ENCODE measurements at places on chromosomes 2 and 18.

DNA sequence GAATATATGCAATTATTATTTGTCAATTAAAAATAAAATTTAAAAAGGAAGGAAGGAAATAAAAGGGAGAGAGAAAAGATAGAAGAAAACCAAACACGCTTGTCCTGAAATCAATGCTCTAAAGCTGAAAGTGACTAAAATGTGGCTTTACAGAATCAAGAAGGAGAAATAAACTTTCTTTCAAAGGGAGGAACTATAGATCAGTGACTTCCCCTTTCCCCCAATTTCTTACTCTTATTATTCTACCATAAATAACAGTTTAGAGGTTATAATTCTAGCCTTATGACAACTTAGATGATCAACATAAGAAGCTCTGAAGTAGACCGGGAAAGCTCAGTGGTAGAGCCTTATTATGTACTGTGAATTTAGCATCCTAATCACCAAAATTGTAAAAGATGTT, 122.5 kb downstream of the ARHGAP15 start:
- DNase-seq = no peak

DNA sequence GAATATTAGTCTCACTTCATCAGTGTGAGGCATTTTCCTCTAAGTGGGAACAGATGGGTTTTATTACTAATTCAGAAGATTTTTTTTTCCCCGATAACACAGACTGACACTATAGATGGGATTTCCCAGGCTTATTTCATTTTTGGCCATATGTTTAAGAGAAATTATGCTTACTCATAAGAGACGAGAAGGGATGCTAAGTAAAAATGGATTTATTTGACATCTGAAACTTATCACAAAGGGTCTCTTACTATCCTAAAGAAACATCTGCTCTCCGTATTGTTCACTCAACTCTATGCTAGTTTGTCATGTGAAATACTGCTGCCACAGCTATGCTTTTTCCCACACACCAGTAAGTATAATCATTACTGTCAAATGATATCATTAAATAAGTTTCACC, 1476.3 kb downstream of the LRP1B start:
- DNase-seq = no peak

DNA sequence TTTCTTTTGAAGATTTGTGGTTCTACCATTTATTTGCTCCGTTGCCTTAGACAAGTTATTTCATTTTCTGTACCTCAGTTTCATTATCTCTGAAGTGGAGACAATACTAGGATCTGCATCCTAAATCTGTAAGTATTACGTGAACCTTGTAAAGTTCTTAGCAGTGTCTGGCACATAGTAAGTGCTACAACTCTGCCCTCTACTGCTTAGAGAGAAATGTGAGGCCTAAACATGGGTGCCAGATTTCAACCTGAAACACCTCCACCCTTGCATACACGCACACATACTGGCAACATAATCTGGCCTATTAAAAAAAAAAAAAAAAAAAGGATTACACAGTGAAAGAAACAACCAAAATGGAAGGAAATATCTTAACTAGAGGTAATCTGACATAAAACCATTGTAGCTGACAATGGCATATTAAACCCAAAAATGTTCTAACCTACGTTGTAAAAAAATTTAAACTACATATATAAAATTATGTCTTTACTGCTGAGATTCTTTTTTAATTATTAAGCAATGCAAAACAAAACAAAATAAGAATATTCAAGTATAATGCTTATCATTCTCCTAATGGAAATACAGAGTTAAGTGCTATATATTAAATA, 132.6 kb downstream of the MAP2 start:
- no peak for DNase-seq

GRCh38 chr2:88871336-88871735, 179.9 kb downstream of the RPIA start:
- DNase-seq = no peak

- no peak for DNase-seq
These were observed 48.1 kb downstream of the TSN start for GRCh38 chr2:121803503-121803902.

- no peak for DNase-seq
These were observed 77.3 kb downstream of the LPIN2 start for GRCh38 chr18:2935438-2936192.

GRCh38 chr2:120609826-120610395, 125.8 kb upstream of the GLI2 start:
- DNase-seq = no peak

GRCh38 chr18:2799369-2799768, 47.4 kb upstream of the EMILIN2 start:
- DNase-seq = no peak

- DNase-seq = no peak
These were observed 311.6 kb downstream of the EN1 start for GRCh38 chr2:118535818-118536212.

DNA sequence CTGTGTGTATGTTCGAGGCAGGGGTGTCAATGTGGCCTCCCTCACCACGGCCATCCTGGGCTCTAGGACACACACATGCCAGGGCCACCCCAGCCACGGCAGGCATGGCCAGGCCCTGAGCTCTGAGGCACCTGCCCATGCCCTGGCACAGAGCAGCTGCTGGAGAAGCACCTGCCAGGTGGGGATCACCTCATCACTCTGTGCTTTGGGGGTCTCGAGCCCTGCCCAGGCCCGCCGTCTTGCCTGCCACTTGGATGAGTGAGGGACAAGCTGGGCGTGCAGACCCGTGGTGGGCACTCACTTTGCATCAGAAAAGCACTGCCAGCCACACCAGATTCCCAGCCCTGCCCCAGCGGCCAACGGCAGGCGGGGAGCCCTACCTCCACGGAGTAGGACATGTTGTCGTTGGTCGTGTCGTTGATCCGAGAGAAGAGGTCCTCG, 33.1 kb downstream of the KIF1A start:
- DNase-seq = no peak

DNA sequence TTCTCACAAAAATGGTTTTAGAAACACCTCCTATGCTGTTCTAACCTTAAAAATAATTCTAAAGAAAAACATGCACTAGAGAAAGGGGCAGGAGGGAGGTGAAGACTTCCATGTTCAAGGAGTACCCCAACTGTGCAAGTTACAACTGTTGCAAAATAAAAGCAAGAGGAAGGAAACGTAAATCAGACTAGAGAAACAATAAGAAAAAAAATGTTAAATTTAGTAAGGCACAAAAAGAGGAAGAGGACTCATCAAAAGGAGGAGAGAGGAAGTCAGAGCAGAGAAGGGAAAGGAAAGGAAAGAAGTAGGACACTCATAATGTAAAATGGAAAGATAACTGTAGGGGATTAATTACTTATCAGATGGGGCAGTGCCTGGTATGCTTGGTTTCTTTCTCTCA, 34.1 kb downstream of the RAPH1 start:
- no peak for DNase-seq

DNA sequence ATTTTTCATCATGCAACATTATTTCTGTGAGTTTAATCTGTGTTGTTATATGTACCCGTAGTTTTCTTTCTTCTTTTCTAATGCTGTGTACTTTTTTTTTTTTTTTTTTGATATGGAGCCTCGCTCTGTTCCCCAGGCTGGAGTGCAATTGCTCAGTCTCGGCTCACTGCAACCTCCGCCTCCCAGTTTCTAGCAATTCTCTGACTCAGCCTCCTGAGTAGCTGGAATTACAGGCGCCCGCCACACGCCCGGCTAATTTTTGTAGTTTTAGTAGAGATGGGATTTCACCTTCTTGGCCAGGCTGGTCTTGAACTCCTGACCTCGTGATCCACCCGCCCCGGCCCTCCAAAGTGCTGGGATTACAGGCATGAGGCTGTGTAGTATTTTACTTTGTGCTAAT, 155.4 kb downstream of the GALR1 start:
- DNase-seq = no peak

DNA sequence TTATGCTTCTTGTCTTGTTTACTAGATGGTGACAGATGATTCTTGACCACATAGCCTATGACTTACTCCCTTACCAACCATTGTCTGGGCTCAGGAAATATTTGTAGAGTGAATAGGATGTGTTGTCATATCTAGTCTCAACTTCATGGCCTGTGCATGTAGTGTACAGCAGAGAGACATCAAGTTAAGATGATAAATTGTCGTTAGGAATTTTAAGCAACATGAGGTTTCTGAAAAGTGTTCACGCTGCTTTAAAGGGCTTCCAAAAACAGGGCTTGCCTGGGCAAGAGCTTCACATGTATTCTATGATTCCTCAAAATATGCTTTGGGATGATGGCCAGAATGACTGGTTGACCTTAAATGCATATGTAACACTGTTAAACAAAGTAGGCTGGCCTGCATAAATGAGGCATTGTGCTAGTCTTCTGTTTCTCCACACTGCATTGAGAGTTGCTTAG, 424.0 kb downstream of the RND3 start:
- no peak for DNase-seq

DNA sequence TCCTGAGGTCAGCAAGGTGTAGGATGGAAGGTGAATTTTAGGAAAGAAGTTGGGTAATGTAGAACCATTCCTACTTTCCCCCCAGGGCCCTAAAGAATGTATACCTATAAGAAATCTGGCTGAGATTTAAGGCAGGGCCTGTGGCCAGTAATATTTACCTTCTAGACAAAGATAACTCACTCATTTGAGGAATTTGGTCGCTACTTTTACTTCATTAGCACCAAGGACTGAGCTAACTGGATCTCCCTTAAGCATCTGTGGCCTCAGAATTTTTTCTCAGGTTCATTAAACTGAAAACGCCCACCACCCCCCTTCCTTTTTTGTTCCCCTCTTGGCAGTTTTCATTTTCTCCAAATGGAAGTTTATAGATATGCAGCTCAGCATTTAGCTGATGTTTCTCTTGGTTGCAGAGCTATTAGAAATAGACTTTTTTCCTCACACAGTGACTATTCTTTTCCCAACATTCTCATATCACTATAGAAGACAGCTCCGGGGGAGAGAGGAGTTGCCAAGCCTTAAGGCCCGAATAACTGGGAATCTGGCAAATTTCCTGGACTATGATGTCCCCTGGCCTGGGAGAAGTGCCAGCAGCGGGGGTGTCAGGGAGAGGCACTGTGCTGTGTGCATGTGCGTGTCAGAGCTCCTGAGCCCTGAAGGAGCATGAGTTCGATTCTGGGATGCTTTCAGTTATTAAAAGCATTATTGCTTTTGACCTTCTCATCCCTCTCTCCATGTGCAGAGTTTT, 310.9 kb downstream of the PRKCE start:
- no peak for DNase-seq

DNA sequence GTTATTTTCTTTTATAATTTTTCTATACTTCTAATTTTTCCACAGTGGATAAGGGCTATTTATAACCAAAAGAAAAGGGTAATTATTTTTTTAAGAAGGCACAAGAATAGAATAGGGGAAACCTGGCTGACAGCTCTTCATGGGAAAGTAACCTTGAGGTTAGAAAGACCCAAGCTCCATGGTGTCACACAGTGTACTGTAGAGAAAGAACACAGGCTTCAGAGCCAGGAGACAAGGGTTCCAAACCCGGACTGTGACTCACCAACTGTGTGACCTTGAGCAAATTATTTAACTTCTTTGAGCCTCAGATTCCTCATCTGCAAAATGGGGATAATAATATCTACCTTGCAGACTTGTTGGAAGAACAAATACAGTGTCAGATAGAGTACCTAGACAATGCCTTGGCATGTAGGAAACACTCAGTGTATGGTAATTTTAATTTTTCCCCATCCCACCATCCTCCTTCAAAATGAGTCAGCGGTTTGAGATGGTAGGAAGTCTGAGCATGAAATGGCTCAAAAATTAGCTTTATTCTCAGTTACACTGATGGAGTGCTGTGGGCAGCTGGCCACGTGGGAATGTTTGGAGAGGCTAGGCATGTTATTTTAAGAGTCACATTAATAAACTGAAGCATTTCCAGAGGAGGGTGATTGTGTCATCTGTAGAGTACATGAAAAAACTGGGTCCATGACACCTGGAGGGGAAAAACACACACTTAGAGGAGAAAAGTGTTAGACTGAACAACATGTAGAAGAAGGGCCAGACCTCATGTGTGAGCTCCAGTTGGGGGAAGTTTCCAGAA, 36.7 kb downstream of the TMEM37 start:
- no peak for DNase-seq

- no peak for DNase-seq
These were observed 26.8 kb upstream of the ERCC3 start for GRCh38 chr2:127320586-127321275.

- no peak for DNase-seq
These were observed 29.0 kb upstream of the LAPTM4A start for GRCh38 chr2:20080428-20080827.

DNA sequence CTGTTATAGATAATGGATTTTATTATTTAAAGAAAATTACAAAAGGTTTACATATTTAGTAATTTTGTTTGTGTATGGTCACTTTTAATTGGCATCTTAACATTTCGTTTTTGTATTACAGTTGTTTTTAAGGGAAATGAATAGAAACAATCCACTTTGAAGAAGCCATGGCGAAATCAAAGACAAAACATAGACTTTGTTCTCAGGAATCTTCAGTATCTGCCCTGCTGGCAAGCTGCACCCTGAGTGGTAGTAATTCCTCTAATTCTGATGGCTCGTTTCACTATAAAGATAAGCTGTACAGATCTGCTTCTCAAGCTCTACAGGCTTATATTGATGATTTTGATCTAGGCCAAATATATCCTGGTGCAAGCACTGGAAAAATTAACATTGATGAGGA, 2.7 kb downstream of the C18orf54 start:
- DNase-seq = no peak

- no peak for DNase-seq
These were observed 56.1 kb downstream of the OSBPL6 start for GRCh38 chr2:178250429-178250828.

DNA sequence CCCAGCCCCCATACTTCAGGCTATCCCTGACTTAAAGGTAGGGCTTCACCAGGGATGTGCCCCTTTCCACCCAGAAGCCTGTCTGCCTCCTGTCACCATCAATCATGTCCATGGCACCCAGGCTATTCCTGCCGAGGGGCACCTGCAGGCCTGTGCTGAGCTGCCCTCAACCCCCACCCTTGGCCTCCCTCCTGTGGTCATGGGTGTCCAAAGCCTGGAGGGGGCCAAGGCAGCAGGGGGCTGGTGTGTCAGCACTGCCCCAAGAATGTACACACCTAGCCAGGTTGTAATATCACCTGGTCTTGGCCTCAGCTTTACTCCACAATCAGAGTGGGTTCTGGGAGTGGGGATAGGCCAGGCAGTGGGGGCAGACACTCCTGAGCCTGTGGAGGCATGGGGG, 69.3 kb downstream of the SUCLG1 start:
- no peak for DNase-seq

DNA sequence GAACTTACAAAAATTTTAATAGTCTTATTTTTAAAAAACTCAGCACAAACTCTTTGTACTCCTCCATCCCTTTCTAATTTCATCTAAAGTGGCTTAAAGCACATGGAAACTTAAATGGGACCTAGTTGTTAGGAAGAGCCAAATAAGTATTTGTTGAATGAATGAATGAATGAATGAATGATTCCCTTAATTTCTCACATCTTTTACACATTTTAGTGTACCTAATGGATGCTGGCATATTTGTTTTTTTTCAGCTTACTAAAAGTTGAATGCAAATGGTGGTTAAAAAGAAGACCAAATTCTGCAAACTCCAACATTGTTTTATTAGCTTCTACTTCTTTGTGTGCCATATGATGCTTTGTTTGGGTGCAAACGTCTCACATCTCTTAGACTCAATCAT, 89.6 kb downstream of the KYNU start:
- no peak for DNase-seq

All from T-helper 2 cell treated with Interferon-gamma antibody and Interleukin-4, amounts not matched to agents 5 μg/mL and 100 μg/mL, for 36 hours (primary cell).